ENCODE measurements at places on chromosomes 3 and 15.

DNA sequence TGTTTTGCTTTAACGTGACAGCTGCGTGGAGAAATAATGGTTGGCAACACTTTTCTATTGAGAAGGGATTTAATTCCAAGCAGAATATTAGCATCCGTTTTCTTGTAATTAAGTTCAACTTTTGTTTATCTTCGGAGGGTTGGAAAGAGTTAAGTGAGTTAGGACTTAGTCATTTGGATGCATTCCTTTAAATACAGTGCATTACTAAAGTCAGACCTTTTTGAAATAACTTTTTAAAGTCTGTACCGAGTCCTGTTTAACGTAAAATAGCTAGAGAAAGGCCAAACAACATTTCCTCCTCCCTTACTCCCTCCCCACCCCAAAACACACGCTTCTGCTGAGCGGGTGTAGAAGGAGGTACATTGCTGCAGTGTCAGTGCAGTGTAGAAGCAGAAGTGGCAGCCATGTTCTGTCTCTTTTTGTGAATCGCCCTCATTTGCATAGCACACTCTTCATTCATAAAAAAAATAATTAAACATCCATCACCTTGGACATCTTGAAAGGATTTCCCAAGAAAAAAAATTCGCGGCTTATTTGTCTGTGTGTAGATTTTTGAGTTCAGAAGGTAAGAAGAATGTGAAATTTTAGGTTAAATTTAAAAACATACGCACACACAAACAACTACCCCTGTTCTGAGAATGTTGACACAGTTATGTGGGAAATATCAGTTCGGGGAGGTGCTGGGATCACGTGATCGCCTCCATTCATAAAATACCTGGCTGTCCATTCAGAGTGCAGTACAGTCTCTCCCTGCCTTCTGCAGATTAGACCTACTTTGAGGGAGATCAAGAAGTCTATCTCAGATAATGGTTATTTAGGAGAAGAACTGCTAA is 1.6 kb downstream of the SPRED1 start:
- DNase-seq, result peak; percentile 17

DNA sequence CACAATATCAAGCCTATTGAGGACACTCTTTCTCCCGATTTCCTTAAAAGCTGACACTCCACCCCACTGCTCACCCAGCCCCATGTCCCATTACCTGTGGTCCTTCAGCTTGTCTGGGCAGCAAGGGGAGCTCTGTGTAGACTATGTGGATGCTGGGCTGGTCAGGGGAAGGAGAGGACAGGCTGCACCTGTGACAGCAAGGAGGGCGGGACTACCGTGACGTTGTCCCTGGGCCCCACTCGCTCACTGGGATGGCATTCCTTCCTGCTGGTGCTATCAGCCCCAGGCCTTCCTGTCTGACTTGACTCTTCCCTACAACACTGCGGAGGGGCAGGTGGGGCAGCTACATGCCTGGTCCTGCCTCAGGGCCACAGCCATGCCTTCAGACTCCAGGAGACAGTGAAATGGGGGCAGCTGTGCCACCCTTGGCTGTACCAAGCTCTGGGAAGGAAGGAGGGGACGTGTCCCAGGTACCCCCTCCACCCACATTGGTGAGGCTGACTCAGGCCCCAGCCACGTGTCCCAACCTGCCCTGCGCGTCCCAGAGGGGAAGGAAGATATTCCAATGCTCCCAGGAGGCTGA is at the start of gene TMEM40:
TMEM40 (minus strand) TSS at position 163 of the 583 bp plus-strand sequence. CDS start 9,427 bp downstream, outside the sequence.
- DNase-seq, result no peak

- no peak for DNase-seq
Measured at GRCh38 chr3:19749448-19750017, 184.5 kb downstream of the EFHB start.

GRCh38 chr3:188792793-188793192 is 379.0 kb upstream of the TPRG1 start:
- no peak for DNase-seq

- no peak for DNase-seq
Measured at GRCh38 chr3:65945480-65945879, 93.2 kb downstream of the MAGI1 start.

DNA sequence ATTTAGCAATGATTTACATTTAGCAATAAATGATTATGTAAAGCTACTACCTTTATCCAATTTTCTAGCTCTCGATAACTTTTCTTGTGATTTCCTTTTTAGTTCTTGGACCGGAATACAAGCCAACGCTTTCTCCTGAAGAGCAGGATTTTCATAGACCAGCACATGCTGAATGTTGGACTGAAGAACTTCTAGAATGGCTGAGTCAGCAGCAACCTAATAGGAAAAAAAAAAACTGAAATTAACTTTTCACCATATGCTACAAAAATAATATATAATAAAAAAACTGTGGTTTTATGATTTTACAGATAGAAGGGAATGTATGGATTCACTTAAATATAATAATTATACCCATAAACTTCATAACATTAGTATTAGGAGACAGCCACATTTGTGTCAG is 32.2 kb downstream of the NGLY1 start:
- DNase-seq, result no peak

- DNase-seq, result no peak
Measured at GRCh38 chr3:170145278-170145677, 36.3 kb downstream of the PHC3 start.

DNA sequence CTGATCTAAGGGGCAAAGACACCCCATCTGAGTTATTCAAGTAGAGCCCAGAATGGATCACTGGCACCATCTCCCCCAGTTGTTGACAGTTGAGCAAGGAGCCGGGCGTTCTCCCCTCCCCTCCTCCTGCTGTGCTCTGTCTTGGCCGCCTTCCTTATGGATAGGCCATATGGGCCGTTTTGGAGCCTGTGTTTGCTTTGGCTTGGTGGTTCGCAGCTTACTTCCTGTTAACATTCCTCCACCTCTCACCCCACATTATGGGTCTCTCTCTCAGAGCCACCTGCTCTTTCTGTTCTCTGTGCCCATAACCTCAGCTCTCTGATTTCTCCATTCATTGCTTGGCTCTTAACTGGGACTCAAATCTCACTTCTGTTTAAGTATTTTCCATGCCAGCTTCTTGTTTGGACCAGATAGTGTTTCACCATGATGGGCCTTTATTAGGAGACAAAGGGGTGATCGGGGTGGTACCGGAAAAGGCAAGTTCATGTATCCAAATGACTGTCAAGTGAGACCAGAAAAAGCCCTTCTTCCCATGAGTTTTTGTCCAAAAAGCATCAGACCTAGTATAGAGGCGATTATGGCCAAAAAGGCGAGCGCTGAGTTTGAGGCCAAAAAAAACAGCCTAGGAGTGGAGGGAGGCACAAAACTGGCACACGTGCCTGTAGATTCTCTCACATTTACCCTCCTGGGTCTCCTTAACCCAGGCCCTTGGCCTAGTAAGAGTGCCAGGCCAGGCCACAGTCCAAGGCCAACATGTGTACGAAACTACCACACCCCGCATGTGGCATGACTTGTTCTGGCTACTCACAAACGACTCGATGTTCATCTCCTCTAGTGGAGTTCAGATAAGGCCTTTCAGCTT is 62.6 kb downstream of the DUT start:
- DNase-seq, result no peak

DNA sequence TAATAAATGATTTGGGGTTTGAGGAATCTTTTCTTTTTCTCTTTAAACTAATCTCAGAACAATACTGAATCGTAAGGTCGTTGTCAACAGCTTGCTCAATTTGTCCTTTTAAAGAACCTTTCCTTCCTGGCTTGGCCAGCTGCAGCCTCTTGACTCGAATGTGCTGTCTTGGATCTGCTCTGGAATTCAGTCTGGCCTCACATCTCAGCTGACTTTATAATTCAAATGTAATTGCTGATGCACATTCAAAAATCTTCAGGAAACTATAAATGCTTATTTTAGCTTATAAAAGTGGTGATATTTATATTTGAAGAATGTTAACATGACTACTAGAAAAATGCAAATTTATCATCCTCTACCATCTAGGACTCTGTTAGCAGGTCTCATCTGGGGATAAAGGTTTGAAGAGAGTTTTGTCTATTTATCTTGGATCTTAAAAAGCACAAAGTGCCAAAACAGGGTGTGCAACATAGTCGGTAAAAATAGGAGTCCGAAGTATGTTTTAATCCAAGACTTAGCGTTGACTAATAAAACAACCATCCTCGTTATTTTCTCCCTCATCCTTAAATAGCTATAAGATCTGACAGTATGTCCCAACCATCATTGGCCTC is 1035.2 kb downstream of the MCTP2 start:
- DNase-seq, result no peak

- no peak for DNase-seq
Measured at GRCh38 chr15:72271895-72272212, 500 bp downstream of the PARP6 start.

- DNase-seq, result no peak
Measured at GRCh38 chr15:85652457-85652856, 142.3 kb downstream of the KLHL25 start.

DNA sequence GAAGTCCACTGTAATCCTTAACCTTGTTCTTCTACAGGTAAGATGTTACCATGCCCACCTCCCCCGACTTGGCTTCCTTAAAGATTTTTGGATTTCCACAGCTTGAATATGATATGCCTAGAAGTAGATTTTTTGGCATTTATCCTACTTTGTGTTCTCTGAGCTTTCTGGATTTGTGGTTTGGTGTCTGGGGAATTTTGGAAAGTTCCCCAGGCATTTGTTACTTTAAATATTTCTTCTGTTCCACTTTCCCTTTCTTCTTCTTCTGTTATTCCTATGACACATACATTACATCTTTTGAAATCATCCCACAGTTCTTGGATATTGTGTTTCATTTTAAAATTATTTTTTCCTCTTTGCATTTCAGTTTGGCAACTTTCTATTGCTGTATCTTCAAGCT is 122.1 kb upstream of the TMEM108 start:
- DNase-seq, result no peak

DNA sequence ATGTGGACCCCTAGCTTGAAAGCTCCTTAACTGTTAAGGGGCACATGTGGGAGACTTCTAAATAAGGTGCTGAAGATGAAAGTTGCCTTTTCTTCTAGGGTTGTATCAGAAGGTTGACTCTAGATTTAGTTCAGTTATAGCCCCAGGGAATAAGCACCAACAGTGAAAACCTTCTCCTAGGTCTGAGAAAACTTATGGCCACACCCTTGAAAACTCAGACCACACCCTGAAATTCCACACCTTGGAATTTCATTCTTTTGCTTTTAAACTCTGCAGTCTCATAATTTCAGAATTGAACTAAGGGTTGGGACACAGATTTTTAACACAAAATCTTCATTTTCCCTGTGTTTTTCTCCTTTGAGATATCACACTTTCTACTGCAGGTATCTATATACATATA is 355.8 kb upstream of the IL12A start:
- DNase-seq, result no peak

- peak; percentile 52 for DNase-seq
Measured at GRCh38 chr3:39291903-39292329, 12.1 kb upstream of the CX3CR1 start.

DNA sequence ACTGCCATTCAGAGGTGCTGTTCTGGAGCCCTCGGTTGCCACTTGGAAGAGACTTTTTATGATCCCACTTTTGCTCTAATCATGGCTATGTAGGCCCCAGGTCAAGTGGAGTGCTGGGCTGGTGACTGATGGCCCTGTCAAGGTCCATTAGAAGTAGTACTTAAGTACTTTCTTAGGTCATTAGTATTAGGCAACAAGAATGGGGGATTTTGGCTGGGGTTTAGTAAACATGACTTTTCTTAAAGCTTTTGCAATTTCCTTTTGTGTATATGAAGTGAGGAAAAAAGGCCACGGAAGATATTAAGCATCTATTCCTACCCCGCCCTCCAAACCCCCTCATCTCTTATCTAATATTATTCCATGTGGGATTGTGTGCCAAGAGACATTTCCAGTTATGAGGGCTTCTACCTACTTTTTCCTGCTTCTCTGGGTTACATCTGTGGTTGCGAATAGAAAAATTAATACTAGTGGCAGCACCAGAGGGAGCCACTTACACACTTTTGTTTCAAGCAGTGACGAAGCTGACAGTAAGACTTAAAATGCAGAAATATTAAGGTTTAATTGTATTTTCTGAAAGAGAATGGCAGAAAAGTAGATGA is 13.9 kb downstream of the NLGN1 start:
- DNase-seq, result no peak

- no peak for DNase-seq
Measured at GRCh38 chr15:71489570-71489969, 320.8 kb upstream of the NR2E3 start.

DNA sequence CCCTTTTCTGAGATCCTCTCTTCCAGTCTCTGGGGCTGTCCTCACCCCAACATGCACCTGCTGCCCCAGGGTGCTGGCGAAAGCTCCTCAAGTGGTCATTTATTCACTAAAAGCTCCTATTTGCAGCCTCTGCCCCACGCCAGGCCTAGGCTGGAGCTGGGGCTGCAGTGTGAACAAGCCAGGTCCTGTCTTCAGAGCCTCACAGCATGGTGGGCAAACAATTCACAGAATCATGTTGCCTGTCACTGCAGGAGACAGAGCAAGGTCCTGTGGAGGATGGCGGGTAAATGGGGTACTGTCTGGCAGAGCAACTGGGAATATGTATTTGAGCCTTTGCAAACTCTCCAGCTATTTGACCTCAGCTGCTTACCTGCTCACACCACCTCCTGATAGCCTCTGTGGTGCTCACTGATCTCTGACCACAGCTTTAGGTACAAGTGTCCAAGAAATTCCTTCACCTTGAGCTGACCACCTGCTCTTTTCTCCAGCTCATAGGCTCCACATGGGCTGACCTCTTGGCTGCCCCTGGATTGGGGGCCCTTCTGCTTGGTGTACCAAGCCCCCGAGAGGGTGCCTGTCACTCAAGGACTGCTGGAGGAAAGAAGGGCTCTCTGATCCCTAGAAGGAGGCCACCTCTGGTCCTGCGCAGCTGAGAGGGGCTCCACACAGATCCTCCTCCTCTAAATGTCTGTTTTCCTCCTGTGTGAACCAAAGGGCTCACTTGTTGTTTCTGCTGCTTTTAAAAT is 35.6 kb downstream of the AMOTL2 start:
- no peak for DNase-seq

DNA sequence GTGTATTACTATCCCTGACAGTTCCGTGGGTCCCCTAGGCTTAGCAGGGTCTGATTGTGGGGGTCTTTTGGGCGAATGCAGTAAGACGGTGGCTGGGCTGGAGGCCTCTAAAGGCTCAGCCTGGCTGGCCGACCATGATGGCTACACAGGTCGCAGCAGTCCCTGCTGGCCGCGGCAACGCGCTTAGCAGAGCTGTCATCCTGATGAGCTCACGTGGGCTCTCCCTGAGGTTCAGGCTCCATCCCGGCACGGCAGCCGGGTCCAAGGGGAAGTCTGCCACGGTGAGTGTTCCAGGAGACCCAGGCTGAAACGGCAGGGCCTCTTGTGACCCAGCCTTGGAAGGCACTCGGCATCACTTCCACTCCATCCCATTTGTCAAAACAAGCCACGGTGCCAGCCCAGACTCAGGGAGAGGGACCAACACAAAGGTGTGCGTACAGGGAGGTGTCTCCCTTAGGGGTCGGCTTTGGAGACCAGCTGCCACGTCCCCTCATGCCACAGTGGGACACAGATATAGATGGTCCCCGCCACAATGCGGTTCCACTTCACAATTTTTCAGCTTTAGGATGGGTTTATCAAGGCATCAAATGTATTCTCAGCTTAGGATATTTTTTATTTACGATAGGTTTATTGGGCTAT is 101.8 kb downstream of the XXYLT1 start:
- DNase-seq, result no peak

GRCh38 chr15:41510728-41511127 is 2.9 kb downstream of the LTK start:
- DNase-seq, result no peak

GRCh38 chr15:70703096-70703878 is 60.1 kb downstream of the UACA start:
- DNase-seq, result no peak

All from activated T-helper 1 cell treated with Interleukin-2 at 50 U/mL for 16 hours (primary cell).